ENCODE measurements at places on chromosomes 13 and 19.

DNA sequence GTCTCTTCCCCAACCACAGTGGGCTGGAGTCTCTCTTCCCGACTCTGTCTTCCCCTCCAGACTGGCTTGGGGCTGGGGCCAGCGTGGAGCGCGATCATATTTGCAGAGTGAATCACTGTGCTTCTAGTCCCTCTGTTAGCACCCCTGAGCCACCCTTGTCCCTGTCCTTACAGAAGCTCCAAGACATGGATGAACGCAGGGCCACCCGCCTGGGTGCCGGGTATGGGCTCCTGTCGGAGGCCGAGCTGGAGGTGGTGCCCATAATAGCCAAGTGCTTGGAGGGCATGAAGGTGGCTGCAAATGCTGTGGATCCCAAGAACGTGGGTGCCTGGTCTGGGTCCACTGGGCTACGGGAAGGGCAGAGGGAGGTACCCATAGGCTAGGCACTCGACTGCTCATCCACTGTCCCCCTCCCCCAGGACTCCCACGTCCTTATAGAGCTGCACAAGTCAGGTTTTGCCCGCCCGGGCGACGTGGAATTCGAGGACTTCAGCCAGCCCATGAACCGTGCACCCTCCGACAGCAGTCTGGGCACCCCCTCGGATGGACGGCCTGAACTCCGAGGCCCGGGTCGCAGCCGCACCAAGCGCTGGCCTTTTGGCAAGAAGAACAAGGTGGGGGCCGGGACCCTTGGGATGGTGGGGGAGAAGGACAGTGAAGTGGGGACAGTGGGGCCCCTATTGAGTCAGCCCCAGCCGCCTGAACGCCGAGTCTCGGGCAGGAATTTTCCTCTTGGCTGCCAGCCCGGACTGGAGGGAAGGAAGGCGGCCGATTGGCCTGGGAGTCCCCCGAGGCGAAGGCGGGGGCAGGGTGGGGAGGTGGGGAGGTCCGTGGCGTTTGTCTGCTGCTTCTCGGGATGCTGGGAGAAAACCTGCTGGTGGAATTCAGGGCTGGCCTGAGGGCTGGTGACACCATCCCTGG, 5.2 kb downstream of the TRIP10 start:
- peak; percentile 52 for DNase-seq

- no peak for DNase-seq
Measured at GRCh38 chr19:16034958-16035560, 41.2 kb upstream of the TPM4 start.

DNA sequence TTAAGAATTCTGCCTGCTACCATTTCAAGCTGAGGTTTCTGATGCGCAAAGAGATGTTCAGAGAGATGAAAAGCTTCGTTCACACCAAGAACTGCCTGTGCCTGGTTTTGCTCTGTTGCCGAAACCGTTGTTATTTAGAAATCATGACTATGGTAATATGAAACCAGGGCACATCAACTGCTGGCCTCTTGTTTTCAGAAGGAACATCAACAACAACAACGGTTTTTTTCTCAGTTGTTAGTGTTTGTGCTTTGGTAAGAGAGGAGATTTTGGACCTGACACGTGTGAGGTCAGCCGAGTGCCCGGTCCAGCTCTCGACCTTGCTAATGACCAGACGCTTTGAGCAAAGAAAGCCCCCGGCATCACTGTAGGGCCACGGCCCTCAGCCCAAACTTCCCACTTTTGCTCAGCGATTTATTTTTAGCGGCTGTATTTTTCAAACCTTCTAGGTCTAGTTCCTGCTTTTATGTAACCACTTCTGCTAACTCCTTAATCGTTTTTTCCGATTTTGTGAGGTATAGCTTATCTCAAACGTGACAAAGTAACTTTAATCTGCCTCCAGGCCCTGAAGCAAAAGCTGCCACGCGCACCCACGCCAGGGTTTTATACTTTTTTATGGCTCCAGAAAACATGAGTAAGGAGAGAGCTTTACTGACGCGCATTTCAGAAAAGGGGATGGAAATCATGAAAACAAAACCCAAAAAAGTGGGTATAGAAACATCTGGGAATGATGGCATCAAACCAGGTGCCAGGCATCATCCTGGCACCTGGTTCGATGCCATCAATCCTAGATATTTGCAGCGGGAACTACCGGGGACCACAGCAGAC, 42.0 kb downstream of the KLF2 start:
- DNase-seq = no peak

GRCh38 chr13:41427666-41428065, 29.7 kb upstream of the RGCC start:
- DNase-seq = no peak

DNA sequence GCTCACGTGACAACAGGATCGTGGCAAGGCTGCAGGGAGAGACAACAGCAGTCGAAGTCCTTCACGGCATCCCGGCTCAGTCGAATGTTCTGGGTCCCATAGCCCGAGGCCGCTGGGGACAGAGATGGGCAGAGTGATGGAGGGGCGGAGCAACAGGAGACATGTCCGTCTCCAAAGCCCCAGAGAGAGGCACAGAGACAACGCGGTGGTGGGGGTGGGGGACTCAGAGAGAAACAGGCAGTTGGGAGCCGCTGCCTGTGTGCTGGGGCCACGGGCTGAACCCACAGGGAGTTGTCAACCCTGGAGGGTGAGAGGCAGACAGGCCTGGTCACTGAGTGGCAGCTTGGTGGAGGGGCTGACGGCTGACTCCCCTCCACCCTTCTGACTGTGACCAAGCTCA, 20.4 kb downstream of the NOSIP start:
- no peak for DNase-seq

- no peak for DNase-seq
Measured at GRCh38 chr13:26688286-26688685, 72.3 kb downstream of the GPR12 start.

DNA sequence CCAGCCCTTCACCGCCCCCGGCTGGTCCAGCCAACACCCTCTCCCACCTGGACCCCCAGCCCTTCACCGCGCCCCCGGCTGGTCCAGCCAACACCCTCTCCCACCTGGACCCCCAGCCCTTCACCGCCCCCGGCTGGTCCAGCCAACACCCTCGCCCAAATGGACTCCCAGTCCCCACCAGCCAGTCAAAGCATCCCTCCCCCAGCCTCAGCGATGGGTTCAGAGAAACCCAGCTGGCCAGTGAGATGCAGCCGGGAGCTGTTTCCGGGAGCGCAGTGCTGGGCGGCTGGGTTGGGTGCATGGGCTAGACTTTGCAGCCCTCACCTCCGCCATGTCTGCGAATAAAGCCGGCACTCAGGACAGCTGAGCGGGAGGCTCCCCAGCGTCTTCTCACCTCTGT, 6.5 kb upstream of the CDC34 start:
- no peak for DNase-seq

GRCh38 chr13:103250071-103250470, 183.9 kb upstream of the SLC10A2 start:
- DNase-seq = no peak

DNA sequence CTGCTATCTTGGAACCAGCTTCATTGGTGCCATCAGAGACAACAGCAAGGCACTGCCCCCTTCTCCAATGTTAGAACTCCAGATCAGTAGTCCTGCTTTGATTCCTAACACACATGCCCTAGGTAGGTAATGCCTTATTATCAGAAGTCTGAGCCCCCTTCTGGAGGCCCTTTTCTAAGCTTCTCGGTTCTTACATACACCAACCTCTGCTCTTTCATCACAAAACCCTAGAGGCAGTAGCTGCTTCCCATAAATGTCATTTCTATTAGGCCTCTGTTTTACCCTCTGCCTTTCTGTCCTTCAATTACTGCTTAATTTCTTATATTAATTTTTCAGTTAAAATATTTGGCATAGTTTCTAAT, 65.3 kb upstream of the KLHL1 start:
- no peak for DNase-seq

GRCh38 chr13:71087432-71087831, 779.6 kb downstream of the DACH1 start:
- no peak for DNase-seq

DNA sequence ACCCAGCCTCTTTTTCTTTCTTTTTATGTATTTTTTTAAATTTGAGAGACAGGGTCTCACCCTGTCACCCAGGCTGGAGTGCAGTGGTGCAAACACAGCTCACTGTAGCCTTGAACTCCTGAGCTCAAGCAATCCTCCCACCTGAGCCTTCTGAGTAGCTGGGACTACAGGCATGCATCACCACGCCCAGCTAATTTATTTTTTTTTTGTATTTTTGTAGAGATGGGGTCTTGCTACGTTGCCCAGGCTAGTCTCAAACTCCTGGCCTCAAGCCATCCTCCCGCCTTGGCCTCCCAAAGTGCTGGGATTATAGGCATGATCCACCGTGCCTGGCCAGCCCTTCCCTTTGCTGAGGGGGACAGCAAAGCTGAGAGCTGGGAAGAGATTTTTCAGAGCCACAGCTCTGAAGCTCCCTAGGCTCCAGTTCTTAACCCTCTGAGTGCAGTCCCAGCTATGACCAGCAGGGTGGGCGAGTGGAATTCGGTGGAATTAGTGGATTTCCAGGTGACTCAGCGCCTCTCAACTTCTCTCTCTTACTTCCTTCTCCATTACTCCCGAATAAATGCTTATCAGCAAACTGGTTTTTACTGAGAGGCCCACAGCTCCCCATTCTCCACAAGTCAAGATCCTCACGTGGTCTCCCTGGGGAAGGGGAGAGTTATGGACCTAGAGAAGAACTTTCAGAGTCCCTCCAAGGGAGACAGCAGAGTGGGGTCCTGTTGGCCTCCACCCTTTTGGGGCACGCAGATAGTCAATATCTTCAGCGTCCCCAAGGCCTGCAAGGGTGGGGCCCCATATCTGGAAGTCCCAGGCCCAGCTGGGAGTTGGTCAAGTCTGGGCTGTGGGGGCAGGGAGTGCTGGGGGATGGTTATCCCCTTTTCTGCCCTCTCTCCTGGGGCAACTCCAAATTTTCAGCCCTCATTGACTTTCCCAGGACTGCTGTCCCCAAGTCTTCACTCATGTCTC, 1.2 kb downstream of the BLVRB start:
- peak; percentile 77 for DNase-seq

GRCh38 chr19:37160153-37160552, 12.3 kb downstream of the ZNF585A start:
- no peak for DNase-seq

DNA sequence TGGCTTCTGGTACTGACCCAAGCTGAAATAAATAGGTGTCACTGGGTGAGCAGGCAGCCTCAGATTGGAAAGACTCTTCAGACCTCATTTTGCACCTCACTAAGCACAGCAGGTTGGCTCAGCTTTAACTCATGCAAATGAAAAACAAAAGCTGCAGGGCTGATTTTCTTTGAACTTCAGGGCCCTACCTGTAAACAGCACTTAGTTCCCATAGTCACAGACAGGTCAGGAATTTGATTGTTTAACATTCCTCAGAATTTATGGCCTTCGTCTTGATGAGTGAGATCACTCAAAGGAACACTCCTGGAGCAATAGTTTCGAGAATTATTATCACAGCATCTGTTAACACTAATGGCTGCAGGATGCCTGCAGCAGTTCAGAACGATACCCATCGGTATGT, 718.5 kb downstream of the EFNB2 start:
- no peak for DNase-seq

DNA sequence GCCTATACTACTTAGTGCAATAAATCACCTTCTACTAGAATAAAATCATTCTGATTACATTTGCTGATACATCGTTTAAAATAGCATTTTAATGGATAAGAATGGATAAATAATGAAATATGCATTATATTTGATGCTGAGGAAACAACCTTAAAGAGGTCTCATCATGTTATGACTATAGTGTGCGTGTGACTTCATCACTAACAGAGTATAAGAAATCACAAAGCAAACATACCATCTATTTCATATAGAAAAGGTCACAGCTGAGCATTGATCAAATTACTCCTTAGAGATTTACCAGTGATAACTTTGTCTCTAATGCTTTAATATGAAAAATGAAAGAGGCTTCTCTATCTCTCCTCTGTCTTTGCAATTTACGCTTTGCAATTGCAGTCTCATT, 1620.3 kb upstream of the SLC10A2 start:
- DNase-seq = no peak

DNA sequence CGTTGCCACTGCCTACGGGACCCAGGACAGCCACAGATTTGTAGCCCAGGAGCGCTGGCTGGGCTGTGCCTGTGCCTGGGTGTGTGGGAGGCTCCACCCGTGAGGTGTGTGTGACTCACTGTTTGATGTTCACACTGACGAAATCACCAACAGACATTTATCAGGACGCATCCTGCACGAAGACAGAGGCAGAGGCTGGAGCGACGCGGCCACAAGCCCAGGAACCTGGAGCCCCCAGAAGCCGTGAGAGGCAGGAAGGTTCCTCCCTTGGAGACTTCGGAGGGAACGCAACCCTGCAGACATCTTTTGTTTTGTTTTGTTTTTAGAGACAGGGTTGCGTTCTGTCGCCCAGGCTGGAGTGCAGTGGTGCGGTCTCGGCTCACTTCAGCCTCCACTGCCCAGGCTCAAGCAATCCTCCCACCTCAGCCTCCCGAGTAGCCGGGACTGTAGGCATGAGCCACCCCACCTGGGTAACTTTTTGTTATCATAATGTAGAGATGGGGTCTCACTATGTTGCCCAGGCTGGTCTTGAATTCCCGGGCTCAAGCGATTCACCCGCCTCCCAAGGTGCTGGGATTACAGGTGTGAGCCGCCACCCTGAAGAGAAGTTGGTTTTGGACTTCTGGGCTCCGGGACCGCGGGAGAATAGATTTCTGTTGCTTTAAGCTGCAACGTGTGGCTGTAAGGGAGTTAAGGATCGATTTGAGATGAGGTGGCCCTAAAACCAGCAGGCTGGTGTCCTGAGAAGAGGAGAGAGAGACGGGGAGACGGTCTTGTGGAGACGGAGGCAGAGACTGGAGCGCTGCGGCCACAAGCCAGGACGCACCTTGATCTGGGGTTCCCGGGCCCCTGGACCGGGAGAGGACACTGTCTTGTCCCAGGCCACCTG, 24.9 kb upstream of the WDR18 start:
- no peak for DNase-seq

DNA sequence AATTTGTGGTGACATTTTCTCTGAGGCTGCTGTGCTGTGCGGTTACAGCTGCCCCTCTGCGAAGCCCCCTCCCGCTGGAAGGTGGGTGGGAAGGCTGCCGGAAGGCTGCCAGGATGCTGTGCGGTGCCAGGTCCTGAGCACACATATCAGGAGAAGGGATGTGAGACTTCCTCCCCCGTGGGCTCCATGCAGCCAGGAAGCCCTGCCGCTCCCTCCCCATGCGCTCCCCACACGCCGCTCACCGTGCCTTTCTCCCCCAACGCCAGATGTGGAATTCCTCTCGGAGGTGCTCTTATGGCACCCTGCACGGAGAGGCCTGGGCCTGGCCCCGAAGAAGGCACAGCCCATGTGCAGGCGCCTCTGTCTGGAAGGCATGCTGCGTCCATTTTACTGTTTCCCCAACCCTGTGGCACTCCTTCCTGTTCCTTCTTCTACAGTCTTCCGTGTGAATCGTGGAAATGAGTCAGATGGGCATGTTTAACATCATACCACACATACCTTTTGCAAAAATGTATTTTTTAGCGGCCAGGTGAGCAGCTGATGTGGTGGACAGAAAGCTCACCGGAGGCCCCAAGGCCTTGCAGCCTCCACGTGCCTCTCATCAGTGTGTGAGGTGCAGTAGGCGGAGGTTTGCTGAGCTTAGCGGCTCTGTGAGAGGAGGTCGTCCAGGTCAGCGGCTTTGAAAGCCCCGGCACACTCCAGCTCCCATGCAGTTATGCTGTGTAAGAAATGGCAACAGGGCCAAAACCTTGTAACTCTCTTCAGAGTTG, 88.0 kb downstream of the ATP11A start:
- no peak for DNase-seq

GRCh38 chr19:55432241-55432959, 10.7 kb downstream of the SHISA7 start:
- DNase-seq = no peak

- peak; percentile 80 for DNase-seq
Measured at GRCh38 chr13:28557725-28558520, 63.0 kb upstream of the FLT1 start.
